ENCODE measurements at places on chromosomes 3 and 15.

- DNase-seq, result no peak
Measured at GRCh38 chr15:77361456-77361855, 58.4 kb downstream of the PEAK1 start.

GRCh38 chr3:47022641-47023071 is 43.2 kb downstream of the NBEAL2 start:
- DNase-seq, result no peak

GRCh38 chr3:121493431-121493830 is 52.4 kb downstream of the POLQ start:
- DNase-seq, result no peak

GRCh38 chr3:23041918-23042696 is 161.0 kb upstream of the UBE2E2 start:
- no peak for DNase-seq

GRCh38 chr3:13782501-13782900 is 97.4 kb downstream of the WNT7A start:
- no peak for DNase-seq

DNA sequence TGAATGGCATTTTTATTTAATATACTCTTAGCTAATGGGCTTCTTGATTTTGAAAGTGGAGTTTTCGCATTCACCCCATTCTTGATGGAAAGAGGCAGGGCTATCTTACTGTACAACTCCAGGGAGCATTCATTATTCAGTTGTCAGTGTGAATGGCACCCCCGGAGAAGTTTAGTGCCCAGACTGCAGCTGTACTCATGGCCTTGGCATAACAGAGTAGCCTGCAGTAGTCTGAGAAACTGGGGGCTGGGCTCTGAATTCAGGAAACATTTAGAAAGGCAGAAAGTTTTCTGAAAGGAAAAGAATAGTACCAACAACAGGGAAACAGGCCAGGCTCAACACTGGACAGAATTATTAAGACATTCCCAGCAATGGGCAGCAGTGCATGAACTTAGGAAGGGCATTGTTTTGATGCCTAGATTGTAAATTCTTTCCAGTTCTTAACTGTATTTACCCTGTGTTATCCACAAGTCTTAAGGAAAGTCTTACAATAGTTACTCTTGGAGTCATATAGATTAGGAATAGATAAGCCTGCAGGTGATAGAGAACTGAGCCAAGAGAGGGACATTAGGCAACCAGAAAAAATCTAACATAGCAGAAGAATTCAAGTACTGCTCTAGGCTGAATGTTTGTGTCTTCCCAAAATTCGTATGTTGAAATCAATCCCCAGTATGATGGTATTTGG is 44.4 kb downstream of the TIPARP start:
- no peak for DNase-seq

DNA sequence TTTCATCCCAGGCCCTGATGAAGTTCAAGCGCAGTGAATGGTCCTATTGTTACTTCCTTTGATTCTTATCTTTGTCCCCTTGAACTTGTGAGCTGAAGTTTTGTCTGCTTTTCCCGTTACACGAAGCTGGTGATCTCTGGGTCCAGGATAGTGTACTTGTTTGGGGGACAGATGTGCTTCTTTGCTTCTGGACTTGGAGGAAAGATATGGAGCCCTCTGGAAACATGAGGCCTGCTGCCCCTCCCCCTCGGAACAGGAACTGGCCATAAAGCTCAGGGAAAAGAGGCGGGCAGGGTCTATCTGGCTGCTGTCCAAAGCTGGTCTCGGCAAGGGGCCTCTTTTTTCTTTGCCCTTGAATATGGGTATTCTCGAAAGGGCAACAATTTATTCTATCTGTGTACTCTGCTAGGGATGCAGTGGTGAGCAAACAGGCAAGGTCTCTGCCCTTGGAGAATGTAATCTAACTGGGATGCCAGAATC is 47.6 kb downstream of the IDH2 start:
- DNase-seq, result no peak

DNA sequence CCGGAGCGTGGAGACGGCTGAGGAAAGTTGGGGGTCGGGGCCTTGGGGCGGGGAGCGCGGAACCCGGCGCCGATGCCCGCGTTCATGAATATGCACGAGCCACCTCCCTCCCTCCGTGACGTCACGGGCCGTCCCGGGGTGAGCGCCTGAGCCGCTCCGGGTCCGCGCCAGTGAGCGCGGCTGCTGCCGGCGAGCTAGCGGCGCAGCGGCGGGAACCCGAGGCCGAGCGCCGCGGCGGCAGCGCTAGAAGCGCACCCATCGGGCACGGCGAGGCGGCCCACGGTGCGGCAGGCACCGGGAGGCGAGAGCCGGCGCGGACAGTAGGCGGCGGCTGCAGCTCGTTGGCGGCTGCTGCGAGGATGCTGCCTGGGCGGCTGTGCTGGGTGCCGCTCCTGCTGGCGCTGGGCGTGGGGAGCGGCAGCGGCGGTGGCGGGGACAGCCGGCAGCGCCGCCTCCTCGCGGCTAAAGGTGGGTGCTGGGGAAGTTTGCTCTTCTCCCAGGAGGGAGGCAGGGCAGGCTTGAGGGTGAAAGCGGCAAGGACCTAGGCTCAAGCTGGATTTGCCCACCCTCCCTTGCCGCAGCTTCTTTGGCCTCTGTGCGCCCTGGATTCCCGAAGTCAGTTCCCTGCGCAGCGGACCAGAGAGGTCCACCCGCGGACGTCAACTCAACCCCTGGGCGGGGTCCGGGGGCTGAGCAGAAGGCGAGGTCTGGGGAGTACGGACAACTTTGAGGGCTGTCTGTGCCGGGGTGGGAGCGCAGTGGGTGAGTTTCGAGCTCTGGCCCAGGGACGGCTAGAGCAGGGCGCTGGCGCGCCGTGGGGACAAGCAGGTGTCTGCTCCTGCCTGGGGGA is at the start of gene CLSTN2:
Gene CLSTN2, plus strand, starts transcription at position 170 of the 850 bp plus-strand sequence.
- DNase-seq, result no peak

- DNase-seq, result no peak
Measured at GRCh38 chr3:146071632-146072031, 89.4 kb downstream of the PLOD2 start.

DNA sequence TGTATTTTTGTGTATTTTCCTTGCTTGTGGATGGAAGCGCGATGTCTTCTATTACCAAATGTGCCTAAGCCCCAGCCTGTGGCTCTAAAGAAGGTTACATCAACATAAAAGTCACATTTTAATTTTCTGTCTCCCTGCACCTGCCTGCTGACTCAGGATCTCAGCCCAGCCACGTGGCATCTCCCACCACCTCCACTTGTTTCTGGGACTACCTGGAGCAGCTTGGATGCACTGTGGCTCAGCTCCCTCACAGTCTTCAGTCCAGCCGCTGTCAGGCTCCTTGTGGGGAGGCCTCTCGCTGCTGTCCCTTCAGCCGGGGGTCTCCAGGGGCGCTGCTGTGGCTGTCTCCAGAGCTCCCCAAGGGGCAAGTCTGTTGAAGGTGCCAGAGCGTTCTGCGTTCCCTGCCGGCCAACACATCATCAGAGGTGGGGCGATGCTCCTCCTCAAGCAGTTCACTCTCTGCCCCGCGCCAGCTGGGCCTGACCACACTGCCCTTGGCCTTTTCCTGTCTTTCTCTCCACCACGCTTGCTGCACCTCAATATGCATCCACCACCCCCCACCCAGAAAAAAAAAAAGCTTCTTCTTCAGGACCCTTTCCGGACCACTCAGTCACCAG is 47.7 kb upstream of the BDH1 start:
- DNase-seq, result no peak

DNA sequence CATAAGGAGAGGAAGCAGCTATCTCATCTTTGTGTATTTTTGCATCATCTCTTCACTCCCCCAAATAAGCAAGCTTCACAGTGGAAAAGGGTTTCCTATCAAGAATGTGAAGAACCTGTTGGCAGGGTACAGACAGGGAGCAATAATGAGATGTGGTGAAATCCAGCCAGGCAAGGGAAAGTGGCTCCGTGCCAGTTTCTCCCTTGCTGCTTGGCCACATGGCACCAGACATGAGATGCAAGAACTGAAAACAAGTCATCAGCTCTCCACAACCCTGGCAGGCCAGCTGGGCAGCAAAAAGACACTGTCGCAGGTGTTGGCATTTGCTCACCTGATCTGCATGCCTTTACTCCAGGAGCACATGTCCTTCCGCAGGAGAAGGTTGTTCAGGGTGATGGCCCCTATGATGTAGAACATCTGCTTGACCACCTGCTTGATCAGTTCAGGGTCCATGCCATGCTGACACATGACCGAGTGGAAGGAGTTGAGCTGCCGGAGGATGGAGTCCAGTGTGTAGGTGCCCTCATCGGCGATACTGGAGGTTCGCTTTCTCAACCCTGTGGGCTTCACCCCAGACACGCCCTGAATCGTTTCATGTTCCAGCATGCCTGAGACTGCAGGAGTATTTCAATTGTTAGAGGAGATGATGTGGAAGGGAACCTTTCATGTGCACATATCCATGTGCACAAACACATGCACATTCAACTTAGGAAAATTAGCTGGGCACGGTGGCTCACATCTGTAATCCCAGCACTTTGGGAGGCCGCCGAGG is 23.3 kb upstream of the MYO5C start:
- DNase-seq, result no peak

DNA sequence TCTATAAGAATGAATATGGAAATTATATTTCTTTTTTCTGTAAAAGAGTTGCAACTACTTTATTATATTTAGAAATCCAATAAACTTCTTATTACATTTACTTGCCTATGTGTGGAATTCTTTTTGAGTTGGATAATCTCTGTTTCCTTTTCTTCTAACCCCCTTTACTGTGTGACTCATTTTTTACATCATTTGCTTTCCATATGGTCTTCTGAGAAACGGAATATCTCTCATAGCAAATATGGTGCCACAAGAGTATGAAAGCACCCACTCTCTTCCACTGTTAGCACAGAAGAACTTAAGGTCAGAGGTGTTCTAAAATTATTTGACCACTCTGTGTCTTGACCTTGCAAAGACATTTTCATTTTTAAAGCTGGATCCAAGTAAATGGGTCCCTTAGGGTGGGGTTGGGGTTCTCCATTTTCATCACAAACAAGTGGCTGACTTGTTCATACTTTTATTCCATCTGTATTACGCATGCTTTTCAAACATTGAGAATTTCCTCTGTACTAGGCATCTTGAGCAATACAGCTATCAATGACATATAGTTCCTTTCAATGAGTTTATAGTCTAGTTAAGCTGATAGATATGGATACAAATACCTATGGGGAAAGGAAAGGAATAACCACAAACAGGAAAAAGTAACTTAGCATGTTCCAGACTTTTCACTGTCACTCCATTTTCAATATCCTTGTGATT is 281.1 kb upstream of the TPRG1 start:
- no peak for DNase-seq

Measured in CD4-positive, alpha-beta T cell treated with Interleukin-10 for 1 hour (primary cell).